ENCODE measurements at places on chromosomes 16 and 17.

DNA sequence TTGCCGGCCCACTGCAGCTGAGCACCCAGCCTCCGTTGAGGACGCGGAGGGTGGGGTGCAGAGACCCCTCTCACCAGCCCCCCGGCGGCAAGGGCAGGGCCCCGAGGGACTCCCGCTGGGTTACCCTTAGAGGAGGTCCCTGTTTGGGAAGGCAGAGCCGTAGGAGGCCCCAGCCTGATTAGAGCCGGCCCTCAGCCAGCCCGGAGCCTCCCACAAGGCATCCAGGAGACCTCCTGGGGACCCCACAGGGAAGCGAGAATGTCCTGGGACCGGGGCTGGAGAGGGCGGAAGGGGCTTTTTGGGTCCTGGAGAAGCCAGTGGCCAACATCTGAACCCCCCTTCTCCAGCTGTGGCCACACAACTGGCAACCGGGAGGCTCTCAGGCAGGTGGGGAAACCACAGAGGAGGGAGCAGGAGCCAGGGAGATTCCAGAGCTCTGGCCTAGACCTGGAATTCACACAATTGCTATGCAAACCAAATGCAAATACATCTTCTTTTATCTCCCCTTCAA is 21.7 kb upstream of the SP6 start:
- DNase-seq: no peak

GRCh38 chr16:351804-352520 is 561 bp downstream of the AXIN1 start:
- no peak for DNase-seq

- no peak for DNase-seq
These were observed 51.7 kb downstream of the NXN start for GRCh38 chr17:927611-928461.

GRCh38 chr16:85394456-85395206 is 218.5 kb upstream of the GSE1 start:
- DNase-seq: no peak

DNA sequence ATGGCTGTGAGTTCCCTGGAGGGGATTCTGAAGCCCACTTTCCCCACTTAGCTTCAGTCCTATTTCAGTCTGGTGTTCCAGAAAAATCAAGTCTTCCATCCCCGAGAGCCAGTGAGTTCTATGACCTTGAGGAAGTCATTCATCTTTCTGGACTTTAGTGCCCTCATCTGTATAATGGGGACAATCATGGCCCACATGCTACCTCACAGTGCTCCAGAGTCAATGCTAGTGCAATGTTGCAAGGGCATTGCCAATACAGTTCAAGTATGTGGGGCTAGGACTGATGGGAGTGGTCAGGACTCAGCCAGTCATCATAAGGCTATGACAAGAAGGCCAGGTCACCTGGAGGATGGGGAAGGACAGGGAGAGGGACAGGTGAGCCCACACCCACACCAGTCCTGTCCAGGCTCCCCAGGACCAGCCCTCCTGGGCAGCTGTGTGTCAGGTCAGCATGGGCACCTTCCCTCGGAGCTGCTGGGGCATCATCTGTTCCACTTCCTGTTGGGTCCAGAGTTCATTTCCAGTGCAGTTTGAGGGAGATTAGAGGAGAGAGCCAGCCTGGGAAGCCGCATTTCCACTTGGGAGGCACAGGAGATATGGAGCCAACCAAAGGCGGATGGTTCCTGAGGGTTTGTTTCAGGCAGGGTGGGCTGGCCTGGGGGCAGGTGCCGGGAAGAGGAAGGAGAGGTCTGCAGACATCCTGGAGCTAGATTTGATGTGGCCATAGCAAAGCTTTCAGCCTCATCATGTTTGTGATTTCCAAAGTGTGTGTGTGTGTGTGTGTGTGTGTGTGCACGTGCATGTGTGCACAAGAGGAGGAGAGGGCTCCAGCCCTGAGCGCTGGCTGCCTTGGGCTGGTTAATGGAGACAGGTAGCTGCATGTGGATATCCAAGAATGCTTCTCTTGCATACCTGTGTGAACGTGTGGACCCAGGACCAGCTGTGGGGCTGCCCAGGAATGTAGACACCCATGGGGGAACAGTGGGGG is 3.9 kb upstream of the WNT9B start:
- no peak for DNase-seq

DNA sequence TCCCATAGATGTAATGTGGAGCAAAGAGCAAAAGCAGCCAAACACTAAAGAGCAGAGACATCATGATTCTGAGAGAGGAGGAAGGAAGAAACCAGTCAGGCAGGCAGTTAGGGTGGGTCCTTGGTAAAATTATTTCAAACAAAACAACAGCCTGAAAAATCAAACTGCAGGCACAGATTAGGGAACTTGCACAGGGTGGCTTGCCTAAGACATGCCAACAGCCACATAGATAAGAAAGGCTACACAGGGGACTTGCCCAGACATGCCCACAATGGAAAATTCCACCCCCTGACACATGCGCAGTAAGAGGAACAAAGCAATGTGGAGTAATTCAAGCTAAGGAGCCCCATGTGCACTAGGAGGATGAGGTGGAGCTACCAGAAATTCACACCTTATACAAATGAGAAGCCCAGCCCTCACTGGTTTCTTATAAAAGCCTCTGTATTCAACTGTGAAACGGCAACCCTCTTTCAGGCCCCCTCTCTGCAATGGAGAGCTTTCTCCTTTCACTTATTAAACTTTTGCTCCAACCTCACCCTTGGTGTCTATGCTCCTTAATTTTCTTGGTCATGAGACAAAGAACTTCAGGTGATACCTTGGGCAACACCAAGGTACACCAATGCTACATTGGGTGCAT is 7.3 kb upstream of the GAS7 start:
- DNase-seq: no peak

- DNase-seq: no peak
These were observed 814.5 kb downstream of the KCNJ18 start for GRCh38 chr17:22506861-22507260.

DNA sequence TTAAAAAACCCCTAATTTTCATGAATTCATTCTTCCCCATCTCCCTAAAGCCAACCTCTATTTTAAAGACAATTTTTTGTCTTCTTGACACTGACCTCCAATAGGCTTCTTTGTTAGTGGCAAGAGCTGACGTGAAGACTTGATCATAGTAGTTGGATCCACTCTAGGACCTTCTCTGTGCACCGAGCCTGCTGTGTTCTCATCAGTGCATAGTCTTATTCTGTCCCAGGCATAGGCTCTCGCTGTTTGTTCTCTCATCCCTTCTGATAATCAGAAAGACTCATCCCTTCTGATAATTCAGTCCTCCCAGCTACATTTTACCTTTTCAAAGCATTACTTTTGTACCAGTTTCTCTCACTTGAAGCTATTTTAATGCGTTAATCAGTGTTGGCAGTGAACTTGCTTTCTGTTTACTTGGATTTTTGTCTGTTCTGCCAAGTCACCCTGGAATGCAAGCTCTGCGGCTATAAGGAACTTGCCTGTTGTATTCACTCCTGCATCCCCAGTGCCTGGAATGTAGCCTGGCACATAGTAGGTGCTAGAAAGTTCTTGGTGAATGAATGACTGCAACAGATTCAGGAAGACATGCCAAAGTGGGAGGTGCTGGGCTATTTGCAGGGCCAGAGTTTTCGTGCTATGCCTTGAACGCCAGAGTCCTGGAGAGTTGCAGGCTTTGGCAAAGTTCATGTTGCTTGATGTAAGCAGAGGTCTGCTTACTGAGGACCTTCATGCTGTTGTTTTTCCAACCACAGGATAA is 147.6 kb upstream of the MPHOSPH6 start:
- DNase-seq: no peak

DNA sequence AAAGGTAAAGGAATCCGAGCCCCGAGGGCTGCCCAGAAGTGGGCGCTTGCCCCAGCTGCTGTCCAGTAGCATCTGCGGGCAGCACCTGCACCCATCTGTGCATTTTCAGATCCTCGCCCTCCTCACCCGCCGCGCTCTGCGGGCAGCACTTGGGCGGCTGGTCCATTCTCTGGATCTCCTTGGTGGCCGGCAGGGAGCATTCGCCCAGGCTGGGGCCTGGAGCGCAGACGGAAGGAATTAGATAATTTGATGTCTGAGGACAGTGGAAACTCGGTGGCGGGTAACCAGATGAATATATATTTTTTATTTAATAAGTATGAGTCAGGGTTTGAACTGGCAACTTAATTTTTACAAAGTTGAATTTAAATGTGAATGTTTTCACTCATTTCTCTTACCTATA is 88.5 kb downstream of the NPIPB11 start:
- DNase-seq: no peak

GRCh38 chr17:10499950-10500349 is 18.4 kb downstream of the MYH1 start:
- DNase-seq: no peak

- DNase-seq: no peak
These were observed at the start of gene DDX42 for GRCh38 chr17:63774141-63774968. Gene DDX42 (plus strand): TSS chr17:63774170. CDS start chr17:63787050, 12,880 bp downstream.

DNA sequence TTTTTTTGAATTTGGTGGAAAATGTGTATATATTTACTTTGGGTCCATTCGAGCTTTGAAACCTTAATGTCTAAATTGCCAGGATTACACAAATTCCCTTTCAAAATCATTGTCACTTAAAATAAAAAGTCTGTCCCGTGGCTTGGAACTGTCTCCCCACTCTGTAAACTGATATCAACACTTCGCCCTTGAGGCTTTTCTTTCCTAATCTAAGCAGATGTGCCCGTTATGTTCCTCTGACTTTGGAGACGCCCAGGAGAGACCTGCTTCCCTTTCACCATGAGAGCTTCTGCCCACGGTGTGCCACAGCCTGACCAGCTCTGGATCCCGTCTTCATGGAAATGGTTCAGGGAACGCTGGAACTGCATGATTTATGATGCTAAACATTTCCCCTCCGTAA is 151.3 kb downstream of the C16orf95 start:
- no peak for DNase-seq

- no peak for DNase-seq
These were observed 145.0 kb downstream of the ZNF18 start for GRCh38 chr17:11852231-11852630.

- DNase-seq: no peak
These were observed 9.8 kb upstream of the TNFSF12 start for GRCh38 chr17:7538891-7539545.

DNA sequence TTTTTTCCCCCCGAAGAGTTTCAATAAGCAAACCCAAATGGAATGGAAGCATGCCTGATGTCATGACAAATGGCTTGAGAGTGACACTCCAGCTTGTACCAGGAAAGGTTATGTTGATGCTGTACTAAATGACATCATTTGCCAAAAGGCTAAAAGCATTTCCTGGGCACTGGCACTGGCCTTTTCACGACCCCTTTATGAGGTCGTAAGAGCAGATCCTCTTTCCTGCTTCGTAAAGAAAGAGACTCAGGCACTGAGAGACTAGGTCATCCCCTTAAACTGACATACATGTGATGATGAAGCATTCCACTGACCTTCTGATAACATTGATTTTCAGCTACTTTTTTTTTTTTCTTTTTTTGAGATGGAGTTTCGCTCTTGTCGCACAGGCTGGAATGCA is 30.5 kb downstream of the CEP295NL start:
- no peak for DNase-seq

DNA sequence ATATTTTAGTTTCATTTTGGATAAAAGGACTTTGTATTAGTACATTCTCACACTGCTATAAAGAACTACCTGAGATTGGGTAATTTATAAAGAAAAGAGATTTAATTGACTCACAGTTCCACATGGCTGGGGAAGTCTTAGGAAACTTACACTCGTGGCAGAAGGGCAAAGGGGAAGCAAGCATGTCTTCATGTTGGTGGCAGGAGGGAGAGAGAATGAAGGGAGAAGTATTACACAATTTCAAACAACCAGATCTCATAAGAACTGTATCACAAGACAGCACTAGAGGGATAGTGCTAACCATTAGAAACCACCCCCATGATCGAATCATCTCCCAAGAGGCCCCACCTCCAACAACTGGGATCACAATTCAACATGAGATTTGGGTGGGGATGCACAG is 142.9 kb downstream of the USP31 start:
- DNase-seq: no peak

- no peak for DNase-seq
These were observed 1.4 kb downstream of the PRAC2 start for GRCh38 chr17:48724251-48725003.

DNA sequence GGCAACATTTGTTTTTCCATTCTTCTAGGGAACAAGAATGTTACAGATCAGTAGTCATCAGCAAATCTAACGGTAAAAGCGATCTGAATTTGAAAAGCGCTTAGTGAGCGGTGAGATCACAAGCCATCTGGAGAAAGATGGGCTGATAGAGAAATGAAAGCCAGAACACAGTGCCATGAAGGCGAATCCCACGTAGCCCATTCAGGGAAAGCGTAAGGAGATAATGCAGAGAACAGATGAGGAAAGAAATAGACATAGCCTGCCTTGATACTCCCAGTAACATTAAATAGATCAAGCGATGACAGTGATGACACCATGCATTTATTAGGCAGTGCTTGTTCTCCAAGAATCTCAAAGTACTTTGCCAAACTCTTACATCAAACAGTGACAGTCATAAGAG is 183.1 kb upstream of the PSMD7 start:
- DNase-seq: no peak

GRCh38 chr17:42679492-42680330 is 1.9 kb downstream of the CCR10 start:
- DNase-seq: no peak

DNA sequence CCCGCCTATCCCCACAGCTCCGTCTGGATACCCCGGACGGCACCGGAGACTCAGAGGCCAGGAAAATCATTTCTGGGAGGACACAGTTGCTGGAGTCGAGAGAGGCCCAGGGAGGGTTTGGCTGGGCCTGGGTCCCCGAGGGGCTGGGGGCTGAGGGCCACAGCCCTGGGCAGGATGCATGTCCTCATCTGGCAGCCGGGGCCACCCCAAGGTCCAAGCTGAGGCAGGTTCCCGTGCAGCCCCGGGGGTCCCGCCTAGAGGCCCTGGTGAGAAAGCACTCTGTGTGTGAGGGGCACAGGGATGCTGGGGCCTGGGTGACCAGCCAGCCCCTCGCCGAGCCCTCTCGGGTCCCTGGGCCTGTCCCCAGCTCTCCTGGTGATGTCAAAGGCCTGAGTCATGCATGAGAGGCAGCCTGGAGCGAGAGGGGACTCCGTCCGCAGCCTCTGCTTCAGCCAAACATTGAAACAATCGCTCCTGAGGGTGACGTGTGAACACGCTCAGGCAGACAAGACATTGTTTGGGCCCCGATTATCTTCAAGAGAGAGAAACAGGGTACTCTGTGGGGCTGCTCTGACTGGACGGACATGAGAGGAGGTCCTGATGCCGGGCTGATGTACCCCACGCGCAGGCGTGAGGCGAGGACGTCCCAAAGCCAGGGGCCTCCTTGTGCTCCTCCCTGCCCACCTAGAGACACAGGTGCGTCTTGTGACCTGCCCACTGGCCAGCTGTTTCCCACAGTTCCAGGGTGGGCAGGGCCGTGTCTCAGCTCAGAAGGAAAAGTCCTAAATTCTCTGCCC is 25.8 kb upstream of the C1QTNF8 start:
- no peak for DNase-seq

- no peak for DNase-seq
These were observed 52.7 kb downstream of the ARSG start for GRCh38 chr17:68343976-68344375.

- DNase-seq: no peak
These were observed 15.8 kb downstream of the SLX4 start for GRCh38 chr16:3595521-3596021.

GRCh38 chr16:85238233-85238647 is 126.0 kb upstream of the CIBAR2 start:
- no peak for DNase-seq
